Mesendoderm (in vitro differentiated cells): ENCODE measurements at places on chromosomes 6 and 20.

DNA sequence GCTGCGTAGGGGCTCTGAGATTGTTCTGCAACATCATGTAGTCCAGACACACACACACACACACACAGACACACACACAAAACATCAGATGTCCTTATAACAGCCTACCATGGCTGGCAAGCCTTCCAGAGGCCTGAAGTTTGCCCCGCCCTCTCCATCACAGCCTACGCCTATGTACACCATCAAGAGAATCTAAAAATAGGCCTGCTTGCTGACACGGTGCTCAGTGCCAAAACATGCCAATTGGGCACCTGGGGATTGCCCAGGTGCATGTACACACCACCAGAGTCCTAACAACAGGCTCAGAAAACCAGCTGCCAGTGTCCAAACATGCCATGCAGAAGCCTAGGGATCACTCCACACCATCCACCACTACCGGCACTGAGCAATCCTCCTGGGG is 391.7 kb upstream of the SPTLC3 start:
- H3K36me3 ChIP-seq = no peaks in the 10 kb centered on the region
- H3K4me1 ChIP-seq = no peaks in the 10 kb centered on the region
- no peak for DNase-seq
- no peaks in the 10 kb centered on the region for H3K27me3 ChIP-seq
- H3K27ac ChIP-seq = no peak overlapping the region
- no peak overlapping the region for H3K4me3 ChIP-seq

DNA sequence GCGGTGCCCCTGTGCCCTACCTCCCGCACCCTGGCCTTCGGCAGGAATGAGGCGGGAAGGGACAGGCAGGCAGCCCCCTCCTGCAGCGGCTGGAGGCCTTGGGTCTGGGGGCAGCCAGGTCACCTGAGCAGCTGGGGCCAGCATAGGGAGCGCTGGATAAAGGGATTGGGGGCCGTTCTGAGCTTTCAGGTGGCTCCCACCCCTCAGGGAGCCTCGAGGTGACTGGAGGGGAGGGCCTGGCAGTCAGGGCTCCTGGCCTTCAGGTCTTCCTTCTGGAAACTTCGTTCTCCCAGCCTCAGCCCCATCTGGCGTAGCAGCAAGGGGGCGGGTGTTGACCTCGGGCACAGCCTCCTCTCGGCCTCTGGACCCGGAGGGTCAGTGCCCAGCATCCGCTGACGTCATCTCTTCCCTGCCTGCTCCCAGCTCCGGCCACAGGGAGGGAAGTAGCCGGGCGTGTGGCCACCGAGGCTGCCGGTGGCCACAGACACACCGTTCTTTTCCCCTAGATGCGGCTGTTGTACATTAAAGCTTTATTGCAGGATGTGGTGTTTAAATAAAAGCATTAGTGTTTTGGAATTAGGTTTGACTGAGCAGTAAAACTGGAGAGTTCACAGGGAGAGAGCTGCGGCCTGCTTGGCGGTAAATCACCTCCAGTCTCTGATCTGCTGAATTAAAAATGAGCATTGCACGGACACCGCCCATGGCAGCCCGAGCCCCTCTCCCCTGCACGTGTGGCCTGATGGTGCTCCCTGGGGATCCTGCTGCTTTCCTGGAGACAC is 80.0 kb upstream of the GATA5 start:
- no peaks in the 10 kb centered on the region for H3K36me3 ChIP-seq
- no peak for DNase-seq
- no peak overlapping the region for H3K4me3 ChIP-seq
- H3K4me1 ChIP-seq = no peaks in the 10 kb centered on the region
- peaks cover 7% of the 10 kb centered on the region for H3K27me3 ChIP-seq

DNA sequence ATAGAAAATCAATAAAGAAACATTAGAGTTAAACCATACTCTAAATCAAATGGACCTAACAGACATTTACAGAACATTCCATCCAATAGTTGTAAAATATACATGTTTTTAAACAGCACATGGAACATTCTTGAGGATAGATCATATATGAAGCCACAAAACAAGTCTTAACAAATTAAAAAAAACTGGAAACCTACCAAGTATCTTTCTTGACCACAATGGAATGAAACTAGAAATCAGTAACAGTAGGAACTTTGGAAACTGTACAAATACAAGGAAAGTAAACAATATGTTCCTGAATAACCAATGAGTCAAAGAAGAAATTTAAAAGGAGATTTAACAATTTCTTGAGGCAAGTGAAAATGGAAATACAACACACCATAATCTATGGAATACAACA is 91.2 kb upstream of the GLP1R start:
- H3K4me1 ChIP-seq = no peaks in the 10 kb centered on the region
- H3K27me3 ChIP-seq = no peaks in the 10 kb centered on the region
- no peak overlapping the region for H3K27ac ChIP-seq
- no peak overlapping the region for H3K4me3 ChIP-seq
- DNase-seq = no peak

- no peak for DNase-seq
- H3K27ac ChIP-seq = no peak overlapping the region
- H3K4me1 ChIP-seq = no peaks in the 10 kb centered on the region
These were observed 24.5 kb upstream of the ULBP3 start for GRCh38 chr6:150093397-150093796.

- no peak overlapping the region for H3K4me3 ChIP-seq
- H3K4me1 ChIP-seq = peaks cover 7% of the 10 kb centered on the region
- no peaks in the 10 kb centered on the region for H3K36me3 ChIP-seq
- H3K27ac ChIP-seq = no peak overlapping the region
These were observed 53.3 kb downstream of the EPB41L2 start for GRCh38 chr6:131009790-131010189.

- peak; percentile 96 for DNase-seq
- no peak overlapping the region for H3K4me3 ChIP-seq
- H3K36me3 ChIP-seq = no peaks in the 10 kb centered on the region
- peak overlapping the region; percentile 58 for H3K27ac ChIP-seq
- H3K27me3 ChIP-seq = no peaks in the 10 kb centered on the region
These were observed 98.6 kb upstream of the MRPS10 start for GRCh38 chr6:42315991-42316970.

DNA sequence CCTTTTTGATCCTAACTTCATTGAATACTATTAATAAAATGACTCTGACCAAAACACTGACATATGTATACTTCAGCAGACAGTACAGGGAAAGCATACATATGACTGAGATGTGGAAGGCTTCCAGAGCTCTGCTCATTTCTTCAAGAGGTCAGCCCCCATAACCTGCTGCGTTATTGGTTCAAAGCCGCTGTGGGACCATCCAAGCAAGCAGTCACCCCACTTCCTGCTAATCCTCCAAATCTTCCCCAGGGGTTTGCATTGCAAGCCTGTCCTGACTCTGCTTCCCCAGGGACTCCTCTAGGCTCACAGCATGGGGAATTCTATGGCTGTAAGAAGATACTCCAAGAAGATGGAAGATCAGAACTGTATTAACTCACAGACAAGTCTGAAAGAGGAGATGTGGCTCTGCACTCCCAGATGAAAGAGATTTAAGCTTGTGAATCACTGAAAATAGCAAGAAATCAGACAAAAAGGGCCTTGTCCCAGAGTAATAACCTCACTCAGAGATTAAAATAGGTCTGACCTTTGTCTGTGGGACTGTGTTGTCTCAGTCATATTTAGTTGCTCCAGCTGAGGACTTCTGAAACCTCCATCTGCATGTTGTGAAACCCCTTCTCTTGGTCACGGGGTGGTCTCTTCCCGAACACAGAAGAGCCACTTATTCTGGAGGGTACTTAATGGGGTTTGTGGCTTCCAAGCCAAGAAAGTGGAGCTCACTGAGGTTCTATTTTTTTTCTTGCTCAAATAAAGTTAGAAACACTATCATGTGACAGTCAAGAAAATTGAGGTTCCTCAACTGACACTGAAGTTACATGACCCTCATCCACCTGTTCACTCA is 101.5 kb upstream of the MARCKS start:
- H3K27ac ChIP-seq = no peak overlapping the region
- no peak overlapping the region for H3K4me3 ChIP-seq
- H3K4me1 ChIP-seq = no peaks in the 10 kb centered on the region
- no peaks in the 10 kb centered on the region for H3K36me3 ChIP-seq
- no peaks in the 10 kb centered on the region for H3K27me3 ChIP-seq
- DNase-seq = no peak

DNA sequence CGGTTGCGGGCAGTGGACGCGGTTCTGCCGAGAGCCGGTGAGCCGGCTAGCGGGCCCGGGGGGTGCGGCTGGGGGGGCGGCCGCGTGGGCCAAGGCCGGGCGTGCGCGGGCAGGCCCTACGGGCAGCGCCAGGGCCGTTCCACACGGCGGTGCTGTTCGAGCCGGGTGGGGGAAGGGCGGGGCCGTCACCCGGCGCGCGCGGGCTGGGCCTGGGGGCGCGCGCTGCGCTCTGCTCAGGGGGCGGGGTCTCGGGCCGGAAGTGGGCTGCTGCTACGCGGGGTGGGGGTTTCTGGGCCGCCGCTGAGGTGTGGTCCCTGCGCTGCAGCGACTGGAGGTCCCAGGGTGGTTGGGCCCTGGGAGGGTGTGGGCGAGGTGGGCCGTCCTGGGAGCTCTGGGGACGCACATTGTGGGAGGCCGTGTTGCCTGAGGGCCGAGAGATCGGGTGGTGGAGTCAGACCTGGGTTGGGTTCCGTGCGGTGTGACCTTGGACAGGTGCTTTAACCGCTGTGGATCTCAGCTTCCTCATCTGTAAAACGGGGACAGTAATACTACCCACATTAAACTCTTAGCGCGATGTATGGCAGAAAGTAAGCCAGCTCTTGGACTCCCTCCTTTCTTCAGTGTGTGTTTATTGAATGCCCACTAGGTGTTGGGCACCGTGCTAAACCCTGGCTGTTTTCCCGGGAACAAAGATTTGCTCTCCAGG is 391 bp downstream of the MAPRE1 start:
- peak overlapping the region; percentile 91 for H3K27ac ChIP-seq
- H3K4me3 ChIP-seq = peak overlapping the region; percentile 92
- no peaks in the 10 kb centered on the region for H3K27me3 ChIP-seq
- DNase-seq = peak; percentile 88
- H3K4me1 ChIP-seq = peaks cover 7% of the 10 kb centered on the region

GRCh38 chr6:166237617-166238016 is 70.0 kb upstream of the TBXT start:
- H3K4me3 ChIP-seq = no peak overlapping the region
- peak overlapping the region; percentile 77 for H3K27ac ChIP-seq
- no peaks in the 10 kb centered on the region for H3K27me3 ChIP-seq
- H3K4me1 ChIP-seq = peaks cover 3% of the 10 kb centered on the region

- no peaks in the 10 kb centered on the region for H3K36me3 ChIP-seq
- no peaks in the 10 kb centered on the region for H3K4me1 ChIP-seq
- H3K27me3 ChIP-seq = no peaks in the 10 kb centered on the region
- no peak overlapping the region for H3K4me3 ChIP-seq
These were observed 707.8 kb upstream of the FLRT3 start for GRCh38 chr20:15045246-15045645.

- peak; percentile 40 for DNase-seq
- H3K27ac ChIP-seq = no peak overlapping the region
- H3K36me3 ChIP-seq = no peaks in the 10 kb centered on the region
- H3K27me3 ChIP-seq = no peaks in the 10 kb centered on the region
- no peak overlapping the region for H3K4me3 ChIP-seq
- H3K4me1 ChIP-seq = peaks cover 4% of the 10 kb centered on the region
These were observed 81.6 kb downstream of the FOXA2 start for GRCh38 chr20:22502731-22503191.

DNA sequence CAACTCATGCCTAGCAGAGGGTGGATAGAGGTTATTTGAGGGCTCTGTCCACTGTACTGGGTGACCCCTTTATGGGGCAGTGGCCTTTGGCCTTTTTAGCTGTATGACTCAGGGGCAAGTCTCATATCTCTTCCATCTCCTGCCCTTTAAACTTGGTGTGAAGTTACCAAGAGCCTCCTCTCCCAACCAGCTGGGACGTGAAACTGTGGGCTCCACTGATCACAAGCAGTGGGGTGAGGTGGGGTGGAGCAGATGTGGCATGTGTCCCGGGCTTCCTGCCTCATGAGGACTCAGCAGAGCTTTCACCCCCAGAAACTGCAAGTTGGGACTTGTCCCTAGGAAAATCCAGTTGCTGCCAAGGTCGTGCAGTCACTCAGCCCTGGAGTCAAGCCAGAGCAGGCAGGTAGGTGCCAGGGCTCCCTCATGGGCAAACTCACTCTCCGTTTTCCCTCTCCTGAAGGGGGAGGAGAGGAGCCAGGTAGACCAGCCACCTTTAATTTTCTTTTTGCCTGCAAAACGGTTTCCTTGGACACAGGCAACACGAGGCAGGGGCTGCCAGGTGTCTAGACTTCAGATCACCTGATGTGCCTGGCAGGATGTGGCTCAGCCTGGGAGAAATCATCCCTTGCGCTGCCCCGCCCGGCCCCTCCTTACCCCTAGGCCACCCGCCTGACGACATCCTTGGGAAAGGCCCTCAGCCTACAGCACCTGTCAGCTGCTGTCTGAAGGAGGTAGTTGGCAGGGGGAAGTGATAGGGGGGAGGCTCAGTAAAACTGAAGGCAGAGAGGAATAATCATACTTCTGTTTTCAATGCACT is 4.0 kb downstream of the CDKN1A start:
- H3K36me3 ChIP-seq = no peaks in the 10 kb centered on the region
- H3K27ac ChIP-seq = no peak overlapping the region
- H3K4me1 ChIP-seq = no peaks in the 10 kb centered on the region
- H3K4me3 ChIP-seq = no peak overlapping the region
- peaks cover 2% of the 10 kb centered on the region for H3K27me3 ChIP-seq

DNA sequence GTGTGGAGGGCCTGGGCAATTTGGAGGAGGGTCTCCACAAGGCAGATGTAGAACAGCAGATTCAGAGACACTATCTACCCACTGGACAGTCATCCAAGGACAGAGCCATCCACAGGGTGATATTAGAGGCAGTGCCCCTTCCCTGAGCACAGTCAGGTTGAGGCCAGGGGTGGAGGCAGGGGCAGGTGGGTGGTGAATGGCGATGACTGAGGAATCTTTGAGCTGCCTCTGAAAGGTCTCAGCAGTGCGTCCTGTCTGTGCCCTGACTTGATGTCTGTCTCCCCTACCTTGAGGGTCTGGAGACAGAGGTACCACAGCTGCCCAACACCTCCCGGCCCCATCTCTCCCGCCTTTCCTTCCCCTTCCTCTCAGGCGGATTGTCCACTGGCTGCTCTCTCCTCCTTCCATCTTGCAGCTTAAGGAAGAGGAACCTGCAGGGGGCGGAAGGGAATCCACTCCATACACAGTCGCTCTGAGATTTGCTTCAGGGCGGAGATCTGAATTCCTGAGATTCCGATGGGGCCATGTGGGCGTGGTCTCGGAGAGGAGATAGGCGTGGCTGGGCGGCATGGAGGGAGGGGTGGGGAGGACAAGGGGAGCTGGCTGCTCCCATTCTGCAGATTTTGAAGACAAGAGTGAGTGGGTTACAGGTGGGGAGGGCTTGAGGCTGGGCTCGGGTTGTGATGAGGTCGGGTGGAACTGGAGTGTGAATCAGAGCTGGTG is 1.7 kb downstream of the MUCL3 start:
- no peaks in the 10 kb centered on the region for H3K27me3 ChIP-seq
- H3K36me3 ChIP-seq = no peaks in the 10 kb centered on the region
- H3K4me3 ChIP-seq = no peak overlapping the region
- peak; percentile 98 for DNase-seq
